ENCODE measurements at places on chromosomes 6 and 20.

GRCh38 chr6:125868252-125868651, 77.5 kb downstream of the NCOA7 start:
- no peak for DNase-seq

DNA sequence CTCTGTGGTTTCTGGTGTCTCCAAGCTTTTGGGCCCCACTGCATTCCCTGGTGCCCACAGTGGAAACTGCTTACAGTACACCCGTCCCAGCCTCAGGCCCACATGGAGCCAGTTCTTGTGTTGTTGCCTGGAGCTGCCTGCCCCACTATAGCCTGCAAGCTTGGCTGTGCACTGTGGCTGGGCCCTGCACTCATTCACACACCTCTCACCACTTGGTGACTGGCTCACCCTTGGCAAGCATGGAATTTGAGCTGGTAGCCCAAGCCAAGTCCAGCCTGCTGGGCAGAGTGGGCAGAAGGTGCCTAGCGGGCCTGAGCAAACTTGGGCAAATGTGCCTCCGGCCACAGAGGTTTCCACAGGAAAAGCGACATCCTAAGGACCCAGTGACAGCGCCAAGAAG, 472.3 kb downstream of the MMUT start:
- DNase-seq = no peak

GRCh38 chr6:30983439-30983838, at the start of gene MUC21:
TSS of gene MUC21 (plus strand) at chr6:30983718. CDS start at chr6:30983959, 241 bp downstream.
- DNase-seq = no peak

- no peak for DNase-seq
Measured at GRCh38 chr20:2125474-2126112, 24.0 kb downstream of the STK35 start.

GRCh38 chr6:112833581-112834131, 486.5 kb downstream of the RFPL4B start:
- DNase-seq = peak; percentile 30

DNA sequence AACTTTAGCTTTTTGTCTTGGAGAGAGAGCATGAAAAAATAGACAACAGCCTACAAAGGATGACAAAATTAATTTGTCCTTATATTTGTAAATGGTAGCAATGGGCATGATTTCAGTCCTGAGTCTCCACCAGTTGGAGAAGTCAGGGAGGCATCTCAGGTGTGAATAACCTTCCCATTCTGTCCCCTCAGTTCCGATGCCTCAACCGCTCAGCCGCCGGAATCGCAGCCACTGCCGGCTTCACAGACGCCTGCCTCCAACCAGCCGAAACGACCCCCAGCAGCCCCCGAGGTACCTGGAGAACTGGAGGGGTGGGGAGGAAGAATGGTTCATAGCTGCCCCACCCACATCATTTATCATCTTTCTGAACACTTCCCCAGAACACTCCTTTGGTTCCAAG, 3.6 kb downstream of the PRRC2A start:
- DNase-seq = no peak

DNA sequence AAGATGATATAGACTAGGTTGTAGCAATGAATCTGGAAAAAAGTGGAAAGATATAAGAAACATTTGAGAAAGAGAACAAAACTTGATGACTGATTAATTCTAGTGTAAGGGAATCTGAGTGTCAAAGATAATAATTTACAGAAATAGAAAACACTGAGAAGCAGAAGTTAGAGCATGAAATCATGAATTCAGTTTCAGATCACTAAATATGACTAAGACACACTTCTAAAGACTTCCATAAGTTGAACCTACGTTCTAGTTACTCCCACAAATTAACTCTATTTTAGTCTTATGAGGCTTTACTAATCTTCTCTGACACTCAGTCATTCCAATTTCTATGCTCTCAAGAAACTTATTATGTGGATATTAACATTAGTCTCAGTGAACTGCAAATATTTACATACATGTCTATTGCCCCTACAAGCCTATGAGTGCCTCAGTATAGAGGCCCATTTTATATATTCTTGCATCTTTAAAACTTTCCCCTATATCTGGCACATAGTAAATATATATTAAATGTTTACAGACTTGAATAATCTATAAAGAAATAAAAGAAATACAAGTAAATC, 30.4 kb downstream of the IBTK start:
- no peak for DNase-seq

- no peak for DNase-seq
Measured at GRCh38 chr6:36515844-36516243, 31.4 kb downstream of the STK38 start.

DNA sequence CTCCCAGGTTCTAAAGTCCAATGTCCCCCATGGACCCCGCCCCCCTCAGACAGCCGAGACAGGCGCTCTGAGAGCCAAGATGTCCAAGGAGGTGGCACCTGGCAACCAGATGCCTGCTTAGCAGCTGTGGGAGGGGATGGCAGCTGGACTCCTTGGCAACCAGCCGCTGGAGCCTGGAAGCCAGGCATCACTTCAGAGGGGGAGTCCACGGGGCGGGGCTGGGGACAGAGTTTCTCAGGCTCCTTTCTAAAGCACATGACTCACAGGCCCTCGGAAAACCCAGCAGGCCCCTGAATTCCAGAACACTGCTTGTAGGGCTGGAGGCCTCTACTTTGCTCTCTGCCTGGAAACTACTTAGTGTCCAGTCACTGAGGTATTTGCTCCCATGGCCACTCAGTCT, 51.5 kb downstream of the PREX1 start:
- DNase-seq = no peak

- no peak for DNase-seq
Measured at GRCh38 chr6:116766506-116767176, 1.1 kb upstream of the FAM162B start.

DNA sequence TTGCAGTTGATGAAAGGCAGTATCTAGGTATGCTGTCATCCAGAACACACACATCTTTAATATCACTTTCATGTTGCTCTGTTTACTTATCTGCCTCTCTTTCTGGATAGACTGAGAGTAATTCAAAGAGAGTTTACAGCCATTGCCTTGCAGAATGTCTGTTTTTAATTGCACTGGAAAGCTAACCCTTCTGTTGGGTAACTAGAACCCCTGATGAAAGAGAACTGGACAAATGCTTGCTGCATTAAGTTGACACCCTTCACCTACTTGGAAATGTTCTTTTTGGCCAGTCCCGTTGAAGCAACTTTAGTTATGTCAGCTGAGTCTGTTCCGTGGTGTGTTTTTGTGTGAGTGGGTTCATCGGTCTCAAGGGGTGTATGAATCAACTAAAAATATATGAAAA, 383.8 kb upstream of the CITED2 start:
- no peak for DNase-seq

GRCh38 chr6:112770308-112770707, 423.2 kb downstream of the RFPL4B start:
- DNase-seq = no peak

- no peak for DNase-seq
Measured at GRCh38 chr20:5056801-5057599, 55.7 kb upstream of the SLC23A2 start.

GRCh38 chr20:33648396-33649004, 13.6 kb upstream of the C20orf144 start:
- no peak for DNase-seq

- peak; percentile 57 for DNase-seq
Measured at GRCh38 chr20:23050076-23050838, 785 bp upstream of the THBD start.

GRCh38 chr6:143555582-143555981, 44.1 kb upstream of the FUCA2 start:
- no peak for DNase-seq

GRCh38 chr20:47764154-47764733, 21.0 kb downstream of the SULF2 start:
- DNase-seq = no peak

DNA sequence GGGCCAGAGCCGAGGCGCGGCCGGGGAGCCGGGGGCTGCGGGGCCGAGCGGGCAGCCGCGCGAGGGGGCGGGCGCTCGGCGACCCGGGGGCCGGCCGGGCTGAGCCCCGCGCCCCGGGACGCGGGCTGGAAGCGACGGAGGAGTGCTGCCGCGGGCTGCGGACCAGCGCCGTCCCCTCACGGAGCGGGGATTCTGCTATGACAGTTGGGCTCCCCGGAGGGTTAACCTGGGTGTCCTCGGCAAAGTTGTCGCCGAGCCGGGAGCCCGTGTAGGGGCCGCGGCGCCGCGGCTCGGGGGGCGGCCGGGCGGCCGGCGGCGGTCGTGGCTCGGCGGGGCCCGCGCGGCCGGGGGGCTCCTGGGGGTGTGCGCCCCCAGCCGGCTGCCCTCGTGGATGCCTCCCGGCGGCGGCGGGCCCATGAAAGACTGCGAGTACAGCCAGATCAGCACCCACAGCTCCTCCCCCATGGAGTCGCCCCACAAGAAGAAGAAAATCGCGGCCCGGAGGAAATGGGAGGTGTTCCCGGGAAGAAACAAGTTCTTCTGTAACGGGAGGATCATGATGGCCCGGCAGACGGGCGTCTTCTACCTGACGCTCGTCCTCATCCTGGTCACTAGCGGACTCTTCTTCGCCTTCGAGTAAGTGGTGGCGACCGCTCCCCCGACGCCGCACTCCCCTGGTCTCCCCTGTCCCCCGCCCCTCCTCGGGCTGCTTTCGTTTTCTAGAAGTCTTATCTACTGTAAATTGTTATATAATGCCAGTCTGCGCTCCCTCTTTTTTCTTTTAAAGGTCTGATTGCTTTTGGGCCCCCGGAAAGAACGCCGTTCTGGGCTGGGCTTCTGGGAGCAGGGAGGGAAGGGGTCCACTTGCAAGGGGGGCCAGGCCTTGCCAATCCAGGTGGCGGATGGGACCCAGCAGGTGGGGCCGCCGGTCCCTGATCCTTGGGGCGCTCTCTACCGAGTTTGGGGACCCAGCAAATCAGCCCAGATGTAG, 936 bp downstream of the ZDHHC14 start:
- DNase-seq = peak; percentile 59

DNA sequence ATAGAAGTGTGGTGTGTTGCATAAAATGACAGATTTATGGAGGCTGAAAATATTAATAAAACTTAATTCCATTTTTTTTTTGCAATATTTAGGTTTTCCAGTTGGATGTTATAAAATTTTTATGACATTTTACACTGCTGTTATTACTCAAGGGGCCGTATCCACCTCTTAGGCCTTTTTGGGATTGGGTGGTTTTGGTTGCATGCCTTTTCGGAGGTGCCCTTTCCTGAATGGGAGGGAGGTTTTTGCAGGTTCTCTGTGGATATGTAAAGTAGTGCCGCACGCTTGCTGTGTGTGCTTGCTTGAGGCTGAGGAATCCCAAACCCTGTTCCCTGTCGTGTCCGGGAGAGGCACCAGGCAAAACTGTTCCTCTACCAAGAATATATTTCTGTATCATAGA, 6.8 kb downstream of the ARID1B start:
- no peak for DNase-seq

DNA sequence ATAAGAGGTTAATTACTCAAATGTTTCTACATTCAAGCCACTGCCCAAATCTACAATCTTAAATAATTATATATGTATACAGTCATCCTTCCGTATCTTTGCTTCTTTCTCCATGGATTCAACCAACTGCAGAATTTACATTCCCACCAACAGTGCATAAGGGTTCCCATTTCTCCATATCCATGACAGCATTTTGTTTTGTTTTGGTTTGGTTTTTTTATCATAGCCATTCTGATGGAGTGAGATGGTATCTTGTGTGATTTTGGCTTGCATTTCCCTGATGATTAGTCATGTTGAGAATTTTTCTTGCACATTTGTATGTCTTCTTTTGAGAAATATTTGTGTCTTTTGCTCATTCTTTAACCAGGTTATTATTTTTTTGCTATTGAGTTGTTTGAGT, 198.5 kb downstream of the C6orf118 start:
- no peak for DNase-seq

- DNase-seq = peak; percentile 34
Measured at GRCh38 chr6:77650098-77650663, 2.7 kb upstream of the MEI4 start.

DNA sequence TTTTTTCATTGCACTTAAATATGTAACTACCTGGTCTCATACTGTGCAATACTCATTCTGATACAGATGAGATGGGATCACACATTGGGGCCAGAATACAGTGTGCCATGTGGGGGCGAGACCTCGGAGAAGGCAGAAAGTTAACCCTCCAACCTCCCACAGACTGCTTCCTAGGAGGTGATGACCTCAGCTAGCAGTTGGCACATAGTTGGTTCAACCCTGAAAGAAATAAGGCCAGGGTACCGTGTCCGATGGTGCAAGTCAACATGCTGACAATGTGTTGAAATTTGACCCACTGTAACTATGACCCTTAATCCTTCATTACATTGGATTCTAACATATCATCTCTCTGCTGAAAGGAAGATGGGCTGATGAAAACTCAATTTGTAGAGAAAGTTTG, 61.9 kb downstream of the GJA10 start:
- DNase-seq = no peak

DNA sequence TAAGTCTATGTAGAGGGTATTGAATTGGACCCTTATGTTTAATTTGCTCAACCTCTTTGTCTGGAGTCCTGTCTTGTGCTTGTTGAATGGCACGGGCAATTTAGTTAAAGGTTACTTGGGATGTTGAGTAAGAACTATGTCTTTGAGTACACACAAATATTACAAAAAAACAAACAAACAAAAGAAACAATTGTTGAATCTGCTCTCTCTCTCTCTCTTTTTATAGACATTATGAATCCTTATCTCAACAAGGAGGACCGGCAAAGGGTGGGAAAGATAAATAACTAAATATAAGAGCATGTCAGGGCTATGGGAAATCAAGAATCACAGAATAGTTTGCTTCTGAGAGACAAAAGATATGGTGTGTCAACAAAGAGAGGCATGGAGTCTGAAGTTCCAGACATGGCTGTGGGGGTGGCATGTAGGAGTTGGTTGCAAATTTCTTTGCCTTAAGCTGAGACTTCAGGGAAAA, 608.6 kb downstream of the UTRN start:
- DNase-seq = no peak

DNA sequence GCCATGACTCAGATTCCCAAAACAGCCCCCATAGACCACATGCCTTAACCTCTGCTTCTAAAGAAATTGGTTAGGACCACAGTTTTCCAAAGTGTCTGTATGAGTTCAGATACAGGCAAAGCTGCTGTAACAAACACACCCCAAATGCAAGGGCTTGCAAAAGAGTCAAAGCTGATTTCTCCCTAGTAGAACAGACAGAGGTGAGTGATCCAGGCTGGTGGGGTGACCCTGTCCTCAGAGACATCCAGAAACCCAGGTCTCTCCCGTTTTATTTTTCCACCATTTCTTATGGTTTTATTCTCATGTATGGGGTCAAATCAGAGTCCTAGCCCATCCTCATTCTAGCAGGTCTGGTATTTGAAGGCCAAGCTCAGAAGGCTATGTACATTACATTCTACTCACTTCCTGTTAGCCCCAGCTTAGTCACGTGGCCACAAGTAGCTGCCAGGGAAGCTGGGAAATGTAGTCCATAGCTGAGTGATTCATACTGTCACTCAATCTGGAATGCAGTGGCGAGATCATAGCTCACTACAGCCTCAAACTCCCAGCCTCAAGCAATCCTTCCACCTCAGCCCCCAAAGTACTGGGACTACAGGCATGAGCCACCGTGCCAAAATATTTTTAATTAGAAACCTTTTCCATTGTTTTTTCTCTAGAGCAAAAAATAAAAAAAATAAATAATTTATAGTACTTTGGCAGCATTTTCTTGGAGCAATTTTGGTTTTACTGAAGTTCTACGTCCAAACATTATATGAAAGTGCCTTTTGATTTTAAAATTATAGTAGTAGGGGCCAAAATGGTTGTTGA, 175.2 kb downstream of the ZMYND8 start:
- DNase-seq = no peak

GRCh38 chr6:32047084-32047478, 8.9 kb downstream of the CYP21A2 start:
- DNase-seq = peak; percentile 57

GRCh38 chr6:3340358-3340802, 81.6 kb downstream of the PSMG4 start:
- DNase-seq = no peak
